GM23338 (cell line): ENCODE measurements at places on chromosomes 6 and 20. TPM values are rescaled to one million over a fixed set of nuclear protein-coding genes. Genes with fewer than 3 reads are reported as not detected.

GRCh38 chr6:79949233-79949632 lies 1.9 kb upstream of the ELOVL4 start:
- DNase-seq = peak; percentile 99

DNA sequence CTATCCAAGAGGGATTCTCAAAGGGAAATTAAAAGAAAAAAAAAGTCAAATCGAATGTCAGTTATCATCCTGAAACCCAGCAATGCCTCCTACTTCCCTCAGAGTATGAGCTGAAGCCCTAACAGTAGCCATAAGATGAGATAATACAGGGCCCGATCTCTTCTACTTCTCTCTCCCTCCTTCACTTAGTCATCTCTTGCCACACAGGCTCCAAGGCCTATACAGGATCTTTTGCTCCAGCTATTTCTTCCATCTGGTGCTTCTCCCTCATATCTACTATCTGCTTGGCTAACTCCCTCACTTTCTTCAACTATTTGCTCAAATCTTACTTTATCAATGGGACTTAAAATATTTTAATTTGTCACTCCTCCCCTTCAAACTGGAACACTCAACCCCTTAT lies 215.3 kb downstream of the RNGTT start:
- no peak for DNase-seq

GRCh38 chr6:7545316-7546019 lies 4.0 kb downstream of the DSP start:
- peak; percentile 34 for DNase-seq

DNA sequence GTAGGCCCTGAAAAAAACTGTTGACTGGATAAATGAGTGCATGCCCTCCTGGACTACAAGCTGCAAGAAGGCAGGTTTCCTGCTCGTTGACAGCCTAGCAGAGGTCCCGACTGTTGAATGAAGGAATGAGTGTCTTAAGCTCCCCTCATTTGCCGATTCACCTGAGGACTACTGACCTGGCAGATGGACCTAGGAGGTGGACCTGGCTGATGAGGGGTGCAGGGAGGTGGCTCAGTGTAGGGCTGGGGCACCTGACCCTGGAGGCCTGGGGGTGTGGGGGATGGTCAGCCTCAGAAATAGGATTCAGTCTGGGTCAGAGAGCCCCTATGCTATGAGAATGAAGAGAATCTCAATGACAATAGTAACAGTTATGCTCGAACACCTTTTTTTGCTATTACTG lies 11.6 kb upstream of the TFAP2C start:
- no peak for DNase-seq

LRRN4 gene
- total RNA-seq = 0.70 and 2.2 TPM in 2 replicates

SCUBE3 gene
- 0.70 and 1.1 TPM in 2 replicates for total RNA-seq
